ENCODE measurements at places on chromosomes 16 and 17.

- DNase-seq, result no peak
Measured at GRCh38 chr16:74094962-74095361, 201.7 kb upstream of the PSMD7 start.

GRCh38 chr17:59372138-59372751 lies 40.8 kb downstream of the YPEL2 start:
- no peak for DNase-seq

- no peak for DNase-seq
Measured at GRCh38 chr17:41812381-41813151, at the start of gene FKBP10. FKBP10 (plus strand) TSS chr17:41813004; CDS start chr17:41813035, 31 bp downstream.

- DNase-seq, result no peak
Measured at GRCh38 chr16:46743232-46743719, 4.9 kb downstream of the MYLK3 start.

GRCh38 chr17:72466606-72467005 lies 345.8 kb downstream of the SOX9 start:
- DNase-seq, result no peak

- no peak for DNase-seq
Measured at GRCh38 chr17:77503293-77503655, 362.5 kb downstream of the SEC14L1 start.

GRCh38 chr17:58302171-58302918 lies 21.6 kb upstream of the MPO start:
- no peak for DNase-seq

GRCh38 chr16:79909571-79909970 lies 309.0 kb upstream of the MAF start:
- no peak for DNase-seq

GRCh38 chr17:50952889-50953288 lies 86.7 kb upstream of the TOB1 start:
- no peak for DNase-seq

GRCh38 chr17:66450008-66450851 lies 147.8 kb downstream of the PRKCA start:
- DNase-seq, result no peak

- no peak for DNase-seq
Measured at GRCh38 chr17:2989855-2990254, 73.6 kb downstream of the OR1D5 start.

DNA sequence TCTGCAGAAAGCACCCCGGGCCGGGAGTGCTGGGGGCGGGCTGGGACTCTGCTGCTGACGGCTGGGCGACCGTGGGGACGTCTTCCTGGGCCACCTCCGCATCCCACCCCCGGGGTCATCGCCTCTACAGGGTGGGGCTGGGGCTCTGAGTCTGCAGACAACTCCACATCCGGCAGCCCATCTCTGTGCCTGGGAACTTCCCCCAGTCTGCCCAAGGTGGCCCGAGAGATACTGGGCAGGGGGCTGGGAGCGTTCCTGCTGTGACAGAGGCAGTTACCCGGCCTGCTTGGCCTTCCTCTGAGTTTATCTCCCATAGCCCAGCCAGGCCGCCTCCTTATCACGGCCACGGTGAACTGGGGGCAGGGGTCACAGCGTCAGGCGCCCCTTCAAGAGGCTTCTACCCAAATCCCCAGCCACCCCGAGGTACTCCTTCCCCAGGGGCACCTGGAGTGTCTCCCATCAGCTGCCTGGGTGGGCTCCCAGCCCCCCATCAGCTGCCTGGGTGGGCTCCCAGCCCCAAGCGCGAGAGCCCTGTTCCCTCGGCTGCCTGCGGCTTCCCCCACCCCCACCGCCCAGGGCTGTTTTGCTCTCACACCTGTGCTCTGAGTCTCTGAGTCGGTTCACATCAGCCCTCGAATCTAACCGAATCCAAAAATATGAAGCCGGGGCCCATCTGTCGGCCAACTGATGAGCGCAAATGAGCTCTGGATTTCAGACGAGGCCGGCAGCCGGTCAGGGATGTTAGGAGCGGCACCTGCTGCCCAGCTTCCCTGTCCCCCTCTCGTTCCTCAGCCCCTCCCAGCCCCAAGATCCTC lies 15.6 kb upstream of the CBFA2T3 start:
- no peak for DNase-seq

DNA sequence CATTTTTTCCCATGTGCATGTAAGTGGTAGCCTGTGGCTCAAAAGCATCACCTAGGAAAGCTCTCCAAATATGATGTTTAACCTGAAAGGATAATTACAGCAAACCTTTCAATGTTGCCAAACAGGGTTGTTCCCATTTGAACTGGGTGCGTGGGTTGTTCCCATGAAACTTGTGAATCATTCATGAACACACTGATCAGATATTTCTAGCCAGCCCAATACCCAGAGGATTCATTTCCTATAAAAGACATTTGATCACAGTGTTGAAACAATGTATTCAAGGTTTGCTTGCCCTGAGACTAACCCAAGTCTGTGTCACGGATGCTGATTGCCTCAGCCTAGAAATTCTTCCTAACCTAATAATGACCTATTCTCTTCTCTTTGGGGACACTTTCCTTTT lies 12.9 kb downstream of the KRT39 start:
- no peak for DNase-seq

- no peak for DNase-seq
Measured at GRCh38 chr16:69318177-69318910, 7.2 kb downstream of the VPS4A start.

DNA sequence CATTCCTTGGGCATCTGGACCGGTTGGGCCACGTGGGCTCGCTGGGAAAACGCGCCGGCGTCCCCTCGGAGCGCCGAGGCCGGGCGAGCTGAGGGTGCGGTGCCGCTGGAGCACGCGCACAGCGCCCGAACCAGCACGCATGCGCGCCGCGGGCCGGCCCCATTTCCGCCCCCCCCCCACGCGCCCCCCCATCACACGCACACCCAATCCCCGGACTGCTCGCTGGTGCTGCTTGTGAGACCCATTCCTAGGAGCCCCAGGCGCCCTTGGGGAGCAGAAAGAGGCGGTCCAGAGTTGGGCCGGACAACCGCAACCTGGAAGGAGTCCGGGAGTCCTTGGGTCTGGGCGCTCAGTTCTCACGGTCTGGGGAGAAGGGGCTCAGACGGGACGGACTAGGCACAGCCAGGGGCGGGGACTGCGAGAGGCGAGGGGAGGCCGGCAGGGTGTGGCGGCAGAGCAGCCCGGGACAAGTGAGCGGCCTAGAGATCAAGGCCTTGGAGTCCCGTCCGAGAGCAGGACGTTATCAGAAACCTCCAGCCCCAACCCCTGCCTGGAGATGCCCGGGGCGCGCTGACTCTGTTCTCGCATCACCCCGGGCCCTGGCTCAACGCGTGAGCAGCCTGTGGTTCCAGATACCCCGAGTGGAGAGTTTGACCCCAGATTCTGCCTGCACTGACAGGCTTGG lies 6.0 kb upstream of the CBX8 start:
- DNase-seq, result no peak

GRCh38 chr17:72587773-72588511 lies 467.1 kb downstream of the SOX9 start:
- no peak for DNase-seq

DNA sequence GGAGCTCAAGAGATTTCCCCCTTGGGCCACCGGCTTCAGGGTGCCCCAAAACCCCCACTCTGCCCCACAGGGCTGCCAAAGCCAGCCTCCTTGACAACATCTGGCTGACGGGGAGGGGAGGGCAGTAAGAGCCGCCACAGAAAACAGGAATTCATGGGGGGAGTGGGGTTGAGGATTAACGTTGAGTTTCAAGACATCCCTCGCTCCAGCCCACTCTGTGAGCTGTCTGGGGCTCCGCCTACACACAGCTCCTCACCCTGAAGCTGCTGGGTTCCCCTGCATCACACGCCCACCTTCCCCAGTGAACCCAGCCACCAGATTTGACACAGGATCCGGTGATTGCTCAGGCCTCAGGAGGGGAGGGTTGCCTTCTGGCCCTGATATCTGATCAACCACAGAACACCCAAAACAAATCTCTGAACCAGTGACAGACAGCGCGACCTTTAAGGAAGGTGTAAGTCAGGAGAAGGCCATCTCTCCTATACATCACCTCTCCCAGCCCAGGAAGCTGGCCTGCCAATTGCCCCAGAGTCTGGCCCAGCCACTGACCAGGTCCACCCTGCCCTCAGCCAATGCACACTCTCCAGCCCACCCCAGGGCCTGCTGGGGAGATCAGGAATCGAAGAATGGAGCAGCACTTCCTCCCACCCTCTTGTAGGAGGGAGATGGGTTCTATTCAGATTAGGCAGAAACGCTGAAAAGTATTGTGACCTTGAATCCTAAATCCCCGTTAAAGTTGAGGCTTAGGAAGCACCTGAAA lies 132.1 kb downstream of the CLEC16A start:
- DNase-seq, result no peak

DNA sequence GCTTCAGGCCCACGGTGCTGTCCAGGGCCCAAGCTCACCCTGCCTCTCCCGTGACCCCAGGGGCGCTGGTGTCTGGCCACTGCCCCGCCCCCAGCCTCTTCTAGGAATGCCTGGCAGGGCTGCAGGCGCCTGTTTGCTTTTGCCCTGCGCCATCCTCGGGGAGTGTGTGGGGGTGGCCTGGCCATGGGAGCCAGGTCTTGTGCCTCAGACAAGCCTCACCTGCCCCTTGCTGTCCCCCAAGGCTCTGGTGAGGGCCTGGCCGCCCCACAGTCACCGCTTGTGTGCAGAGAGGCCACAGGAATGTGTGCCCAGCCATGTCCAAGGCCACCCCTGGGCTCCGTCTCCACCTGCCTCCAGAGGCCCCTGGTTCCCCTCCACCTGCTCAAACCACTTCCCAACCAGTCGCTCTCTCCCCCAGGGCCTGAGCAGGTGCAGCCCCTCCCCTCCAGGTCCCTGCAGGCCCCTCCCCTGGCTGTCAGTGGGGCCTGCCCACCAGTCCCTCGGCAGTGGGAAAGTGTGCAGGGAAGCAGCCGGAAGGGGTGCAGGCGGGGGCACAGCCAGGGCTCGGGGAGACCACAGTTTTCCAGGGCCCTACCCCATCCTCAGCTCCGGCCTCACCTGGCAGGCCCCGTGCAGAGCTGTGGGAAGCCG lies 841 bp upstream of the IGFALS start:
- no peak for DNase-seq

- no peak for DNase-seq
Measured at GRCh38 chr17:38534498-38534885, 71.3 kb downstream of the SRCIN1 start.

- DNase-seq, result no peak
Measured at GRCh38 chr16:79182616-79183015, 417.9 kb downstream of the MAF start.

DNA sequence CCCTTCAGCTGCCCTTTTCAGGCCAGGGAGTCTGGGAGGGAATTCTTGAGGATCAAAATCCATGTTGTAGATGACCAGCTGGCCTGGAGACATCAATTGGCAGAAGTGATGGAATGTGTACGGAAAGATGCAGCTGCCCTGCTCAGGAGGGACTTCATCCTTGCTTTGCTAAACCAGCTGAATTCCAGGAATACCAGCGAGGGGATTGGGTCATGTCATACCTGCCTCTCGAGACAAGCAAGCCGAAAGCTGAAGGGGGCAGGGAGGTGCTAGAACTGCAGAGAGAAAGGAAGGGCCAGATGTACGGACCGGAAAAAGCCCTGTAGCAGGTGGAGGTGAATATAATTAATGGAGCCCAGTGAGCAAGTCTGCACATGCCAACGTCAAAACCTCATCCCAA lies 25.6 kb upstream of the NTN1 start:
- no peak for DNase-seq

GRCh38 chr17:51833045-51833444 lies 325.5 kb downstream of the CA10 start:
- no peak for DNase-seq

- DNase-seq, result no peak
Measured at GRCh38 chr17:72135546-72136325, 14.9 kb downstream of the SOX9 start.

DNA sequence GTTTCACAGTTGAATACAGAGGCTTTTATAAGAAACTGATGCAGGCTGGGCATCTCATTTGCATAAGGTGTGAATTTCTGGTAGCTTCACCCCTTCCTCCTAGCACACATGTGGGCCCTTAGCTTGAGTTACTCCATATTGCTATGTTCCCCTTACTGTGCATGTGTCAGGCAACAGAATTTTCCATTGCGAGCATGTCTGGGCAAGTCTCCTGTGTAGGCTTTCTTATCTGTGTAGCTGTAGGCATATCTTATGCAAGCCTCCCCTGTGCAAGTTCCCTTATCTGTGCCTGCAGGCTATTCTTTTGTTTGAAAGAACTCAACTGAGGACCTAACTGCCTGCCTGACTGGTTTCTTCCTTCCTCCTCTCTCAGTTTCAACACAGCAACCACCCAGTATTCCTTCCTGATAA lies 597.4 kb upstream of the CDH5 start:
- no peak for DNase-seq

GRCh38 chr17:17919169-17920107 lies 52.8 kb downstream of the TOM1L2 start:
- peak; percentile 41 for DNase-seq

DNA sequence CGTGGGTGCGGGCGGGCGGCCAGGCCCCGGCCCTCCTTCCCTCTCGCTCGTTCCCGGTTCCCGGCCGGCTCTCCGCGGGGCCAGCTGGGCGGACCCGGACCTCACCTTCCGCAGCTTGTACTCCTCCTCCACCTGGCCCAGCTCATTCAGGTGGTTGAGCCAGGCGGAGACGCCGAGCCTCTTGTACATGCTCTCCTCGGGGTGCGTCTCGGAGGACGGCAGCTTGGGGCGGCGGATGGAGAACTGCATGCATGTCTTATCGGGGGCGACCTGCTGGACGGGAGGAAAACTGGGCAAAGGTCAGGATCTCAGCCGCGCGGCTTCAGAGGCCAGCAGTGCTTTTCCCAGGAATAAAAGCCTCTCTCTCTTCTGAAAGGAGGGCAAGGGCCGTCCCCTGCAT lies 85.4 kb downstream of the TBC1D16 start:
- DNase-seq, result no peak

DNA sequence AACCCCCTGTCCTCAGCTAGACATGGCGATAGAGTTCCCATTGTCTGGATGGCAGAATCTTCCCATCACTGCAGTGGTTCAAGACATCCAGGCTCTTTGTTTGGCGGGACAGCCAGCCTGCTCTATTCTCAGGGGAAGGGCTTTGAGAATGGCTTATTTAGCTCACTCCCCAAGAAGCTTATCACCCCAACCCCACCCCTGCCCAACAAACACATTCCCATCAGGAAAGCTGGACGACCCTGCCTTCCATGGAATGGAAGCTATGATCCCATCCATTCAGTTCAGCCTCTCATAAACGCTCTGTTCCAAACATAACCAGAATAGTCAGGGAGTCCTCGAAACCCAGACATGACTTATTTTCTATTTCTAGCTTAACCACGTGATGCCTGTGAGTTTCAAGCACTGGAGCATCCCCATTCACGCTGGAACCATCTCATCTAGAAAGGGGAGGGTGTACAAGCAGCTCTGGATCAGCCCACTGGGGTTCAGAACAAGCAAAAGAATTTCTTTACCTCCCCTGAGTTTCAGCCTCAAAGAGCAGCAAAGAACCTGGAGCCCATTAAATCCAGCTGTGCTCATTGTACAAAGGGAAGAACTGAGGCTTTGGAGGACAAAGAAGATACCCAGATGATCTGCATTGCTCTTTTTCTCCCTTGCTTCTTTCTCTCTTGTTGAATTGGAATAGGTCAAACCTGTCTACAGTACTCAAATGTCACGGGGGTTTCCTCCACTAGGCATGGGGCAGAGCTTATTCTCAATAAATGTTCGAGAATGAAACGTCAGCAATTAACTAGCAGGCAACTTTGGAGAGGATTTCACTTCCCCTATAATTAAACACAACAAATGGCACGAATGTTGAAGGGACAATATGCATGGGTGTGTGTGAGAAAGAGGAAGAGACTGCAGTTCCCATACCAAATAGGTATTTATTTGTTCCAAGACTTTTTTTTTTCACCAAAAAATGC lies 93.1 kb downstream of the XYLT1 start:
- DNase-seq, result no peak

Data from activated T-helper 9 cell treated with anti-CD3 and anti-CD28 coated beads, Interleukin-2, amount 50 U/mL, for 16 hours (primary cell).